ENCODE measurements at places on chromosomes 6 and 20.
A peak's percentile ranks its signal among the peaks of the same experiment; 100 is the strongest.

DNA sequence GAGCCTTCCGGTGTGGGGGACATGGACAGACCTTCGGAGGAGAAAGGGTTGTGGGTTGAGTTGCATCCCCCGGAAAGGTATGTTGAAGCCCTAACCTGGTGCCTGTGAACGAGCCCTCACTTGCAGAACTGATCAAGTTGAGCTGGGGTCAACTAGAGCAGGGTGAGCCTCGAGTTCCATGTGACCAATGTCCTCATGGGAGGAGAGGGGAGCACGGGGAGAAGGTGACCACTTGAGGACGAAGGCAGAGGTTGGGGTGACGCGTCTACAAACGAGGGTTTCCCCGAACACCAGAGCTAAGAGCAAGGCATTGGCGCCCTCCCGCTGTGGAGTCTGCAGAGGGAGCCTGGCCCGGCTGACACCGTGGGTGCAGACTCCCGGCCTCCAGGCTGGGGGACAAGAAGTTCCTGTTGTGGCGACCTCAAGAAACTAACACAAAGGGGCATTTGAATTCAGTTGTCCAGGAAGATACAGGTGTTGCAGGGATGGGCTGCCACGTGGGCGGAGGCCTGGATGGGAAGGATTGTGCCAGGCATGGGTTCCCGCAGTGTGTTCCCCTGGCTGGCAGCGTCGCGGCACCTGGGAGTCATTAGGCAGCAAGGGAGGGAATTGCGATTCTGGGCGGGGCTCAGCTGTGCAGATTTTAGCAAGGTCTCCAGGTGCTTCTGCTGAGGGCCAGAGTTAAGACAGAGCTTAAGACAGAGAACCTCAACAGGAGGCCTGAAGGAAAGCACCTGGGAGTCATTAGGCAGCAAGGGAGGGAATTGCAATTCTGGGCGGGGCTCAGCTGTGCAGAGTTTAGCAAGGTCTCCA, 20.4 kb upstream of the UNC93A start:
- H3K4me1 ChIP-seq: no peaks in the 10 kb centered on the region
- no peaks in the 10 kb centered on the region for H3K27me3 ChIP-seq
- no peak overlapping the region for H3K4me3 ChIP-seq
- DNase-seq: no peak

GRCh38 chr6:136415351-136416007, 125.8 kb upstream of the BCLAF1 start:
- H3K4me1 ChIP-seq: no peaks in the 10 kb centered on the region
- no peak overlapping the region for H3K27ac ChIP-seq
- no peak overlapping the region for H3K4me3 ChIP-seq
- no peak for DNase-seq
- H3K27me3 ChIP-seq: no peaks in the 10 kb centered on the region
- H3K36me3 ChIP-seq: no peaks in the 10 kb centered on the region

DNA sequence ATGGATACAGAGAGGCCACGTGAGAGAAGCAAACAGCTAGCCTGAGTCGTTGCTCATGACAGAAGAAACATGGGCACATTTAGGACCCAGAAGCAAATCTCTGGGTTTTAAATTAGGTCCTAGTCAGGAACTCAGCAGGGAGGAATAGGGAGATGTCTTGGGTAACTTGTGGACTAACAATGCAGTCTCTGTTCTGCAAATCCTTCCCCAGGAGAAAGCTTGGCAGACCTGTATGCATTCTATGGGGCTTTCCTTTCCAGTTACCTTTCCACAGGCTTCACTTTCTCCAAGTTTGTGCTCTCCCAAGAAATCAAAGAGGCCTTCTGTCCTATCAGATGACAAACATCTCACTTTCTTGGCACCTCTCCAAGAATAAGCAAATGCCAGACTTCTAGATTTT, 47.2 kb upstream of the PLCB4 start:
- H3K27me3 ChIP-seq: no peaks in the 10 kb centered on the region
- DNase-seq: no peak
- H3K27ac ChIP-seq: no peak overlapping the region
- H3K36me3 ChIP-seq: no peaks in the 10 kb centered on the region

GRCh38 chr6:108001696-108002231, 43.8 kb upstream of the SEC63 start:
- no peaks in the 10 kb centered on the region for H3K4me1 ChIP-seq
- H3K27ac ChIP-seq: no peak overlapping the region
- no peak overlapping the region for H3K4me3 ChIP-seq
- H3K36me3 ChIP-seq: no peaks in the 10 kb centered on the region
- DNase-seq: no peak

DNA sequence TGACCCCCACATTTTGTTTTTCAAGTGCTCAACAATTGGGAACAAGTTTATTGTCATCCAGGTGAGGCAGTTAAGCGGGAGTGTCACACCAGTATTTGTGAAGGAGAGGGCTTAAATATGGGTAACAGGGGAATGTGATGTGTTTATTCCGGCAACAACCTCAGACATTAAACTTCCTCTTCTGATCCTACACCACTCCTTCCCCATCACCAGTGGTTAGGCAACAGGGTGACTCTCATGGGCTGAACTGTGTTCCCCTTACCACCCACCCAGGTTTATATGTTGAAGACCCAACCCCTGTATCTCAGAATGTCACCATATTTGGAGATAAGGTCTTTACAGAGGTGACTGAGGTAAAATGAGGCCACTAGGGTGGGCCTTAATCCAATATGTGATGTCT, 52.1 kb upstream of the RNF182 start:
- H3K27ac ChIP-seq: no peak overlapping the region
- no peaks in the 10 kb centered on the region for H3K27me3 ChIP-seq
- H3K4me1 ChIP-seq: no peaks in the 10 kb centered on the region
- H3K4me3 ChIP-seq: no peak overlapping the region

- H3K4me3 ChIP-seq: no peak overlapping the region
- H3K27ac ChIP-seq: no peak overlapping the region
- DNase-seq: no peak
- H3K27me3 ChIP-seq: no peaks in the 10 kb centered on the region
Observed at GRCh38 chr6:21003780-21004541, 469.7 kb downstream of the CDKAL1 start.

DNA sequence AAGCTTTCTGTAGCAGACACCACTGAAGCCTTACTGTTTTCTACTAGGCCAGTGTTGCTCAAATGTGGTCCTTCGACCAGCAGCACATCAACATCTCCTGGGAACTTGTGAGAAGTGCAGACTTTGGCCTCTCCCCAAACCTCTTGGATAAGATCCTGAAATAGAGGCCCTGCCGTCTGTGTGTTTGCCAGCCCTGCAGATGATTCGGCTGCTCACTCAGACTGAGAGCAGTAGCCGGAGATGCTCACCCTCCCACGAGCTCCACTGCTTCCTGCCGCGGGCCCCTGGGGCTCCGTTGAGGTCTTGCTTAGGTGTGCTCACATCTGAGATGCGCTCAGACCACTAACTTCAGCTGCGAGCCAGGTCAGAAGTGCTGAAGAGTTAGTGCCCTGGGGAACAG, 129.5 kb upstream of the SSTR4 start:
- H3K27ac ChIP-seq: no peak overlapping the region
- H3K4me3 ChIP-seq: no peak overlapping the region
- no peak for DNase-seq
- no peaks in the 10 kb centered on the region for H3K36me3 ChIP-seq
- no peaks in the 10 kb centered on the region for H3K4me1 ChIP-seq
- no peaks in the 10 kb centered on the region for H3K27me3 ChIP-seq

DNA sequence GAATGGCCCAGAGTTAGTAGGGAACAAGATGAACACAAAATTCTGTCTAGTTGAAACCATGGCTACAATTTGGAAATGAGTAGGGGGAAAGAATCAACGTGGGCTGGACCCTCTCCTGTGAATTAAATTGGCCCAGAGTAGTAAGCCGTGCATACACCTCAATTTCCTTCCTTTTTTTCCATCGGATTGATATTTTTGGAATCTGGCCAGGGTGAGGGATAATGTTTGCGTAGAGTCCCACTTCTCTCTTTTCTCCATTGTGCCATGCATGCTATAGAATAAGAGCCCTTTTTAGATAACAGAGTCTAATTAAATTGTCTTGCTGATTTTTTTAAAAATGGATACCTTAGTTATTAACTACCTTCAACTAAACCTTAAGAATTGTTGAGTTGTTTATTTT, 35.2 kb downstream of the XRN2 start:
- no peaks in the 10 kb centered on the region for H3K36me3 ChIP-seq
- H3K4me3 ChIP-seq: no peak overlapping the region
- no peaks in the 10 kb centered on the region for H3K27me3 ChIP-seq

DNA sequence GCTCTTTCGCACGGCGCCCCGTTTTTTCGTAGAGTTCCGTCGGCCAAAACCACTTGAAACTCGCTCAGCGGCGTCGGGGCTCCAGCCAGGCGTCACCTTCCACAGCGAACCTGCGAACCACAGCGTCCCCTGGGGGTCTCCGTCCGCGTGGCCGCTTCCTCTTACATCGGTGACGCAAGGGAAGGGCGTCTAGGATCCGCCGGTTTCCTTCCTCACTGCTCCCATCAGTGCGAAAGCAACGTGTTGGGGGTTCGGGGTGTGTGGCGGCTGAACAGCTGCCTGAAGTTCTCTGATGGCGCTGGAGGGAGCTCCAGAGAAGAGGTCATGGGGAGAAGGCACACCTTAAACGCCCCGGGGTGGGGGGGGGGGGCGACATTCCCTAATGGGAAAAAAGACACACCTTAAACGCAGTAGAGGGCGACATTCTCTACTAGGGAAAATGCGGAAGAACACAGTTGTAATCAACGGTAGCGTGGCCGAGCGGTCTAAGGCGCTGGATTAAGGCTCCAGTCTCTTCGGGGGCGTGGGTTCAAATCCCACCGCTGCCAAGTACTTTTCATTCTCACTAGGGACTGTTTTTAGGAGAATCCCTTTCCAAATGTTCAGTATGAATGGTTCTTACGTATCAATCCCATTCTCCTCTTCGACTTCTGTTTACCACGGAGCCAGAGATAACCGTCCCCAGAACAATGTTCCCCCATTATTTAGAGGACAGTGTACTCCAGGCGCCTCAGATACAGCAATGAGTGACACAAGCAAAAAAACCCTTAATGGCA, 16.4 kb downstream of the ZNF311 start:
- peak; percentile 31 for DNase-seq
- no peaks in the 10 kb centered on the region for H3K36me3 ChIP-seq
- H3K4me3 ChIP-seq: no peak overlapping the region

GRCh38 chr20:50271612-50272011, 81.0 kb downstream of the CEBPB start:
- H3K27ac ChIP-seq: no peak overlapping the region
- H3K4me1 ChIP-seq: no peaks in the 10 kb centered on the region
- no peaks in the 10 kb centered on the region for H3K36me3 ChIP-seq
- no peaks in the 10 kb centered on the region for H3K27me3 ChIP-seq
- no peak overlapping the region for H3K4me3 ChIP-seq

GRCh38 chr6:46491201-46491627, at the start of gene RCAN2:
TSS of gene RCAN2 (minus strand) at chr6:46491449.
- H3K4me1 ChIP-seq: no peaks in the 10 kb centered on the region
- peak within 1 kb of the TSS; percentile 64 for H3K4me3 ChIP-seq
- H3K27me3 ChIP-seq: no peaks in the 10 kb centered on the region
- no peaks in the 10 kb centered on the region for H3K36me3 ChIP-seq

- no peak overlapping the region for H3K4me3 ChIP-seq
- no peaks in the 10 kb centered on the region for H3K36me3 ChIP-seq
- no peak overlapping the region for H3K27ac ChIP-seq
- no peaks in the 10 kb centered on the region for H3K27me3 ChIP-seq
Observed at GRCh38 chr6:41021832-41022231, 17.2 kb downstream of the UNC5CL start.

DNA sequence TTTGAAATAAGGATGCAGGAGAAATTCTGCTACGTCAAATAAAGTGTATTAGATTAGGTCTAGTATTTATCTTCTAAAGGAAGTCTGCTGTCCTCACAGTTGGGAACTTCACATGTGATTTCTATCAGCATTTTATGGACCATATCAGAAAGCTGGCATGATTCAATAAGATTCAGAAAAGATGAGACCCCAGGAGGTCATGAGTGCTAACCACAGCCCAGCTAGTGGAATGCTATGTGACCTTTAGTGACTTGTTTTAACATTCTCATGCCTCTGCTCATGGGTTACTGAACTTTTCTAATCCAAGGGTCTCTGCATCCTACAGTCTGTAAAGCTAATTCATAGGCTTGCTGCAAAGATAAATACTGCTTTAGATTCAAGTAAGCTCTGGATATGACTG, 150.1 kb downstream of the GMPR start:
- H3K27ac ChIP-seq: no peak overlapping the region
- DNase-seq: no peak
- H3K4me3 ChIP-seq: no peak overlapping the region
- H3K27me3 ChIP-seq: no peaks in the 10 kb centered on the region
- no peaks in the 10 kb centered on the region for H3K36me3 ChIP-seq
- peaks cover 5% of the 10 kb centered on the region for H3K4me1 ChIP-seq

DNA sequence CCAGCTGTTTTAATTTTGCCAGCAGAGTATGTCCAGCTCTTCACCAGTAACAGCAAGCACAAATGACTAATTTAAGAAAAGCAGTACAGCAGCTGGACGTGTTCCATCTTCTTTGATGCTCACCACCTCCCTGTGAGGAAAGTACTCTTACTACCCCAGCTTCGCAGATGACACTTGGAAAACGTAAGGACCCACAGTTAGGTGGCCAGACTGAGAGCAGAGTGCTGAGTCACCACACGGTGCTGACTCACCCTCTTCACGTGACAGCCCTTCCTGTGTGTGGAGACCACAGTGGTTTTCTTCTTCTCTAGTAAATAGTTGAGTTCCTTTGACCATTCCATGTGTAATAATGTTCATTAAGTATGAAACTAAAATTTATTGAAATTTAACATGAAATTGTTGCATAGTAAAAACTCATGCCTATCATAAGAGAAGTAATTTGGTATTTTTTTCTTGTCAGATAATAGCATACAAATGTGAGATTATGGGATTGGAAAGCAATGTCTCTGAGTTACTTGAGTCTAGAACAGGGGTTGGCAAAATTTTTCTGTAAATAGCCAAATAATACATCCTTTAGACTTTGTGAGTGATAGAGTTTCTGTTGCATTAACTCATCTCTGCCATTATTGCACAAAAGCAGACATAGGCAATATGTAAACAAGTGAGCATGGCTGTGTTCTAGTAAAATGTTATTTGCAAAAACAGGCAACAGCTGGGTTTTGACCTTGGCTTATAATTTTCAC, 76.6 kb downstream of the SLX4IP start:
- DNase-seq: peak; percentile 90
- no peaks in the 10 kb centered on the region for H3K36me3 ChIP-seq
- no peak overlapping the region for H3K4me3 ChIP-seq
- H3K4me1 ChIP-seq: peaks cover 12% of the 10 kb centered on the region

- no peaks in the 10 kb centered on the region for H3K4me1 ChIP-seq
- no peak overlapping the region for H3K4me3 ChIP-seq
- H3K36me3 ChIP-seq: no peaks in the 10 kb centered on the region
- H3K27me3 ChIP-seq: no peaks in the 10 kb centered on the region
Observed at GRCh38 chr6:34650823-34651222, 45.7 kb downstream of the ILRUN start.

- no peaks in the 10 kb centered on the region for H3K4me1 ChIP-seq
- no peaks in the 10 kb centered on the region for H3K36me3 ChIP-seq
- DNase-seq: no peak
Observed at GRCh38 chr6:35013701-35014100, 124.6 kb downstream of the ANKS1A start.

DNA sequence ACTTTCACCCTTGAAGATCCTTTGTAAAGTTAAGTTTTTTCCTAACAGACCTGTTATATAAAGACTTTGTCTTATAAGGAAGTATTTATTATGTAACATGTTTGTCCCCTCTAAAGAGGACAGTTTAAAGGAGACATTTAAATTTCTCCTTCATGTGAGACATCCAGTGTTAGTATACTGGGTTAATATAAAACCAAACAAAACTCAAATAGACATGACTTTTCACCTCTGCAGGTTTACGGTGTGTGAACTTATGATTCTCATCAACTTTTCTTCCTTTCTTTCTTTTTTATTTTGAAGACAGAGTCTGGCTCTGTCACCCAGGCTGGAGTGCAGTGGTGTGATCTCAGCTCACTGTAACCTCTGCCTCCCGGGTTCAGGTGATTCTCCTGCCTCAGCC, 17.4 kb upstream of the MPC1 start:
- H3K4me3 ChIP-seq: no peak overlapping the region
- no peak for DNase-seq
- no peaks in the 10 kb centered on the region for H3K27me3 ChIP-seq
- H3K4me1 ChIP-seq: no peaks in the 10 kb centered on the region
- H3K27ac ChIP-seq: no peak overlapping the region
